ENCODE measurements at places on chromosomes 3 and 15. TPM values are rescaled to one million over a fixed set of nuclear protein-coding genes. Genes with fewer than 3 reads are reported as not detected.

- DNase-seq: no peak
- H3K27ac ChIP-seq: no peak overlapping the region
- no peaks in the 10 kb centered on the region for H3K36me3 ChIP-seq
- no peaks in the 10 kb centered on the region for H3K4me1 ChIP-seq
- H3K27me3 ChIP-seq: no peaks in the 10 kb centered on the region
Measured at GRCh38 chr3:27278383-27279055, 90.7 kb downstream of the NEK10 start.

STRA6 gene
- total RNA-seq: 0.55 TPM

DNA sequence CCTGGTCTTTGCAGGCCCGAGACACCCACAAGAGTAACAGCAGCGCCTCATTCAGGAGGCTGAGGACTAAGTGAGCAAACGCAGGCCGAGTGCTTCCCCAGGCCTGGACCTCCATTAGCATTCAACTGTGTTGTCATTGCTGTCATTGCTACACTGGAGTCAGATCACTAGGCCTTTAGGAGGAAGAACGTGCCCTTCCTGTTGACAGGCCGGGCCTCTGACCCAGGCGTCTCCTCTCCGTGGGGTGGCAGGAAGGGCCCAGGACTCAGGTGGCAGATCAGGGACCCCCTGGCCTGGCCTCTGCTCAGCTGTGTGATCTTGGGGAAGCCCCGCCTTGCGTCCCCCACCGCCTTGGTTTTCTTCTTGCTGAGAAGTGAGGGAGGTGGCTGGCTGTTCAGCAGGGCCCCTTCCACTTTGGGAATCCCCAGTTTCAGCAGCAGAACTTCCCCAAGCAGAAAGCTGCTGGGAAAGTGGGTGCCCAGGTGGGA is 19.1 kb downstream of the ZDHHC19 start:
- no peaks in the 10 kb centered on the region for H3K27me3 ChIP-seq
- H3K4me1 ChIP-seq: no peaks in the 10 kb centered on the region
- H3K4me3 ChIP-seq: no peak overlapping the region
- no peak for DNase-seq

- H3K27ac ChIP-seq: peak overlapping the region; percentile 46
- no peak for DNase-seq
- H3K27me3 ChIP-seq: no peaks in the 10 kb centered on the region
Measured at GRCh38 chr3:97882975-97883598, 61.3 kb downstream of the CRYBG3 start.

GOLGA8Q gene
- total RNA-seq: 0.70 TPM

GRCh38 chr15:69414701-69415167 is 585 bp downstream of the KIF23 start:
- no peaks in the 10 kb centered on the region for H3K4me1 ChIP-seq
- peak overlapping the region; percentile 52 for H3K4me3 ChIP-seq
- H3K27me3 ChIP-seq: no peaks in the 10 kb centered on the region
- no peaks in the 10 kb centered on the region for H3K36me3 ChIP-seq

GRCh38 chr3:11390411-11391131 is 118.4 kb downstream of the ATG7 start:
- no peak overlapping the region for H3K4me3 ChIP-seq
- peak overlapping the region; percentile 63 for H3K27ac ChIP-seq
- no peaks in the 10 kb centered on the region for H3K27me3 ChIP-seq

DNA sequence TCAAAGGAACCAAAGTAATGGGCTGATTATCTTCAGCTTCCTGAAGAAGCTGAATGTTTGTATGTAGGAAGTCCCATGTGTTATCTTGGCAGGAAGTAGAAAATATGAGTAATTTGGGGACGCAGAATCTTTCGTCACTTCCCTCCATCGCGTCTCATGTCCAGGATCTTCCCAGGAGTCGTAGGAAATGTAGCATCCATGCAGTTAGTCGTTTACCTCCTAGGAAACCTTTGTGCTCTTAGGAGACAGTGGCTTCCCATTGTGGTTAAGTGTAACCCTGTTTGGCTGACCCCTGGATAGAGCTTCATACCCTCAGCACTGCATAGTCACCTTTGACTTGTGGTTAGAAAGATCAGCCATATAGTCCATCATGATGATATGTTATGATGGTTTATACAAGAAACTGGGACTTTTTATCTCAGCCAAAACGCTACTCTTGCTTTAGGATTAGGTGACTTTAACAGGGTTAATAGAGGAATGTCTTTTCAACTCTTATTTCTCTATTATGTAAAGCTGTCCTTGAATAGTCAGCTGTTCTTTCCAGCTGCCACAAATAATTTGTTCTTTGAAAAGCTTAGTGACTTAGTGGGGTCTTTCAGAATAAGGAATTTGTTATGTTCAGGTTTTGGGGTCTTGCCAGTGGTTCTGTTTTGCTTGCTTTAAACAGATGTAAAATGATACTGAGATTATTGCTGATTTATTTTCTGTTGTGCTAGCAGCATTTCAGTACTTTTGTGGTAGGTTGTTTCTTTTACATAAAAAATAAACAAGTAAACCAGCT is 92.2 kb downstream of the KLHL25 start:
- H3K4me3 ChIP-seq: no peak overlapping the region
- H3K36me3 ChIP-seq: peaks cover 18% of the 10 kb centered on the region
- peak overlapping the region; percentile 86 for H3K27ac ChIP-seq
- peaks cover 58% of the 10 kb centered on the region for H3K4me1 ChIP-seq
- DNase-seq: no peak

- no peaks in the 10 kb centered on the region for H3K36me3 ChIP-seq
- no peaks in the 10 kb centered on the region for H3K27me3 ChIP-seq
- H3K27ac ChIP-seq: peak within 1 kb of the TSS; percentile 67
- no peak within 1 kb of the TSS for H3K4me3 ChIP-seq
- DNase-seq: no peak
Measured at GRCh38 chr3:98763076-98763475, at the start of gene ST3GAL6. TSS of gene ST3GAL6 (plus strand) at chr3:98763340. CDS start at chr3:98768441, 5,101 bp downstream.

- no peak overlapping the region for H3K4me3 ChIP-seq
- no peak for DNase-seq
- H3K27me3 ChIP-seq: no peaks in the 10 kb centered on the region
- H3K4me1 ChIP-seq: no peaks in the 10 kb centered on the region
- no peak overlapping the region for H3K27ac ChIP-seq
Measured at GRCh38 chr3:97389936-97390335, 374.6 kb upstream of the ARL6 start.

- H3K4me3 ChIP-seq: peak overlapping the region; percentile 59
- H3K36me3 ChIP-seq: no peaks in the 10 kb centered on the region
- H3K27me3 ChIP-seq: peaks cover 5% of the 10 kb centered on the region
- H3K27ac ChIP-seq: no peak overlapping the region
- DNase-seq: no peak
Measured at GRCh38 chr3:134796281-134797056, 1.4 kb downstream of the EPHB1 start.

DNA sequence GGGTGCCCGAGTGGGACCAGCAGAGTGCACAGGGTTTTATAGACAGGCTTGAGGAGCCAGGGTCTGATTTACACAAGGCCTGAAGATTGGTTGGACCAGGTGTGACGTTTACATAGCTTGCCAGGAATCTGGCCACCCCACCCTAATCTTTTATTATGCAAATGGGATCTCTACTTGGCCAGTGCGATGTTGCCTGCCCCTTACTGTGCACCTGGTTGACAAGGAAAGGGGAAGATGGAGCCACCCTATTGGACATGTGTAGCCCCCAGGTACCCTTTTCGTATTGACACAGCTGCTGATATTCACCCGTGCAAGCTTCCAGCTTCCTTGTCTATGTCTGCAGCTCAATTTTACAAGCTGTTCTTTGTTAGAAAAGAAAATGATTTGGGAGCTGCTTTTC is 132.0 kb downstream of the ARNT2 start:
- H3K27me3 ChIP-seq: no peaks in the 10 kb centered on the region
- DNase-seq: no peak
- H3K36me3 ChIP-seq: no peaks in the 10 kb centered on the region
- no peak overlapping the region for H3K4me3 ChIP-seq
- no peak overlapping the region for H3K27ac ChIP-seq

DNA sequence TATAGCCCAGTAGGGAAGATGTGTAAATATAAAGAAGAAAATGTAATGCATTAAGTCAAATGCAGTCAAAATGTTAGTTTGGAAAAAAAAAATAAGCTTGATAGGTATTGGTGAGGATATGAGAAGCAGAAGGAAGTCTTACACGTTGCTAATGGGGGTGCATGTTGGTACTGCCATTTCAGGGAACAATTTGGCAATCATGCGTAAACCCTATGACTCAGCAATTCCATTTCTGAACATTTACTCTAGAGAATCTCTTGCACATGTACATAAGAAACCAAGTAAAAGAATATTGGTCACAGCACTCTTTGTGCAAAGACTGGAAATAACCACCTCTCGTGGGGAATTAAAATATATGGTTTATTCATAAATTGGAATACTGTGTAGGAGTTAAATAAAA is 35.5 kb upstream of the TIMP4 start:
- no peak for DNase-seq
- H3K27me3 ChIP-seq: no peaks in the 10 kb centered on the region
- no peaks in the 10 kb centered on the region for H3K36me3 ChIP-seq
- no peak overlapping the region for H3K27ac ChIP-seq
- no peak overlapping the region for H3K4me3 ChIP-seq
- no peaks in the 10 kb centered on the region for H3K4me1 ChIP-seq

DNA sequence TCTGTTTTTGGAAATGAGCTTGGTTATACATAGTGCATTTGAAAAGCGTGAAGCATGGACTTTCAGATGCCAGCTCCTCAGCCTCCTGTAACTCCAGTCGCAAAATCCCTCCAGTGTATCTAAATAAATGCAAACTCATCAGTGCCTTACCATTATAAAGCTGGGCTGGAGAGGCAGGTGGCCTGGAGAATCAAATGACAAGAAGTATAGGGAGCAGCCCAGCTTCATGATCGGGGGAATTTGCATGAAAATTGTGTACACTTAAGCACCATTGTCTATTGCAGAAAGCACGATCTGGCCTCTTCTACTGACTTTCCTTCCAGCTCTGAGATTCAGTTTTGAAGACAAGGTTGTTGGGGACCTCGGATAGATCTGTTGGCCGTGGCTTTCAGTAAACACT is 71.7 kb downstream of the IGF1R start:
- no peaks in the 10 kb centered on the region for H3K27me3 ChIP-seq
- no peak overlapping the region for H3K4me3 ChIP-seq
- peak overlapping the region; percentile 90 for H3K27ac ChIP-seq
- no peaks in the 10 kb centered on the region for H3K36me3 ChIP-seq

ROBO2 gene
- 2.5 TPM for total RNA-seq

KNL1 gene
- total RNA-seq: 0.51 TPM

GRCh38 chr3:52233968-52234367 is 5.0 kb downstream of the TWF2 start:
- H3K27ac ChIP-seq: peak overlapping the region; percentile 95
- no peaks in the 10 kb centered on the region for H3K4me1 ChIP-seq
- H3K36me3 ChIP-seq: peaks cover 35% of the 10 kb centered on the region
- H3K27me3 ChIP-seq: no peaks in the 10 kb centered on the region
- DNase-seq: no peak
- H3K4me3 ChIP-seq: peak overlapping the region; percentile 26

Measured in right atrium auricular region (tissue), 2 donors.